Skeletal muscle cell (primary cell): ENCODE measurements at places on chromosomes 3 and 15.

DNA sequence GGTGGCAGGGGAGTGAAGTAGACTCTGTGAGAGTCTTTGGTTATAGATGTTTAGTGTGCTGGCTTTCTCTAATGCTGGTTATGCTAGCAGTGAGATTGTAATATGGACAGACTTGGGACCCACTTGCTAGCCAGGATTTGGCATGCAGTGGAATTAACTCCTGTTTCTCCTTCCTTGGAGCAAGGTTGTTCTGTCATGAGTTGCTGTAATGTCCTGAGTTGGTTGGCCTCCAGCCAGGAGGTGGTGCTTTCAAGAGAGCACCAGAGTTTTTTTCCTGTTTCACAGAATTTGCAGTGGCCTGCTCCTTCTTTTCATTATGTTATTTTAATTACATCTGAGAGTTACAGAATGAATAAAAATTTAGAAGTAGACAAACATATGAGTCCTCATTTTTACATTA lies 88.1 kb upstream of the PXYLP1 start:
- no peak for DNase-seq

GRCh38 chr15:67825881-67826716 lies 790 bp downstream of the SKOR1 start:
- DNase-seq, result no peak

DNA sequence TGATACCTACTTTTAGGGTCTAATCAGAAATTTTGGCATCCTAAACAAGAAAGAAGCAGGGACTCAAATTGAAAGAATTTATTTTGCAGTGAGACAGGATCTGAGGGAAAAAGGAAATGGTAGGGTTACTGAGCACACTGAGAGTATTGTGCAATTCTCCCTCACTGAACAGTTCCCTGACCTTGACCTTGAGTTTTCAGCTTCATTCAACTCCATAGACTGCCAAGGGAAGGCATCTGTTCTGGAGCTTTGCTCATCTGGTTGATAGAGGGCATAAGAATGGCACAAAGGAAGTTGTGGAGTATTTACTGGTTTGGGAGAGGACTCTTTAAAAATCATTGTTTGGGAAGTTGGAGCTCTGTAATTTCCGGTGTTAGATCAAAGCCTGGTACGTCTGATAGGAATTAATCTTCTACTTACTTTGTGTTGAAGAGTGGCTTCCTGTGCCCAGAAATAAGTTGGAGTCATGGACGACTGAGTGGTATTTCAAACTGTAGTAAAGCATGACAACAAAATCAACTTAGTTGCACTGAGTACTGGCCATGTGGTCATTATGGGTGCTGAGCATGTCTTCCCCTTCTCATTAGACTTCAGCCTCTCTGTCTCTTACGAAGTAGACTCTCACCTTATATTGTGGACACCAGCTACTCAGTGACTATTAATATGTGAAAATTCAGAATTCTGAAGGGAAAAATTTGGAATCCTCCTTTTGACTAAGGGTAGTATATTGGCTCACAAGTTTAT lies 40.8 kb downstream of the CLDN1 start:
- DNase-seq, result peak; percentile 53

DNA sequence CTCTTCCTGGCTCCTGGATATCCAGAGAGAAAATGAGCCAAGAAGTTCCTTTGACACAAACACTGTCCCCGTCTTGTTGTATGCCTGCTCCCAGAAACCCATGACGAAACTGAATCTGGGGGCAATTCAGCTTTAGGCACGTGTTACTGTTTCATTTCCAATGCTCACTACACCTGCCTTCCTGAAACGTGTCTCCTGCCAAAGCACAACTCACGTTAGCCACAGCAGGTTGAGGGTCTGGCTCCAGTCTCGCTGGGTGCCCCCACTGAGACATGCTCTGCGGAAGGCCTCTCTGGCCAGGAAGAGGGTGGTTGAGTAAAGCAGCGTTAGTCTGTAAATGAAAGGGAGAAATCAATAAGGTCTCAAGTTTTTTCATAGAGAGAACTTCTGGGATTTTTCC lies 6.7 kb downstream of the RFT1 start:
- DNase-seq, result no peak

DNA sequence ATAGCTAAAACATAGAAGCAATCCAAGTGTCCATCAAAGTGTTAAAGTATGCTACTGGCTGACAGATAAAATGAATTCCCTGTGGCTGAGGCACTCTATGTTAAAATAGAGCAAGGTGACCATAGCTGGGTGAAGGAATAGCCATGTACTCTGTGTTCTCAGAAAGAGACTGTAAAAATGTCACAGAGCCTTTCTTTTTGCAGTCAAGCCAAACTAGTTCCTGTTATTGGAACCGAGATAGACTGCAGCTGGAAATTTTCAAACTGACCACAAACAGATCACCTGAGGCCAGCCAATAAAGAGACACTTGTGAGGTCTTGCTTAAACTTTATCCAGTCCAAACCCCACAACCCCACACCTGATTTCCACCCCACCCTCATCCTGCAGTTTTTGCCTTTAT lies 422.8 kb upstream of the NAALADL2 start:
- no peak for DNase-seq

DNA sequence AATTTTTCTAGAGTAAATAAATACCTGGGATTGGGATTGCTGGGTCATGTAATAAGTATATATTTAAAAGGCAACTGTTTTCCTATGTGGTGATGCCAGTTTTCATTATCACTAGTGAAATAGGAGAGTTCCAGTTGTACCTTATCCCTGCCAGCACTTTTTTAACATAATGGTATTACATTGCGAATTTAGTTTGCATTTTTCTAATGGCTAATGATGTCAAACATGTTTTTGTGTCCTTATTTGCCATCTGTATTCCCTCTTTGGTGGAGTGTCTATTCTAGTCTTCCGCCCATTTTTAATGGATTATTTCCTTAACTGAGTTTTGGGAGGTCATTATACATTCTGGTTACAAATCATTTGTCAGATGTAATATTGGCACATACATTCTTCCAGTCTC lies 88.3 kb downstream of the GHSR start:
- no peak for DNase-seq

- DNase-seq, result no peak
Observed at GRCh38 chr3:119990888-119991287, 103.4 kb downstream of the GSK3B start.

DNA sequence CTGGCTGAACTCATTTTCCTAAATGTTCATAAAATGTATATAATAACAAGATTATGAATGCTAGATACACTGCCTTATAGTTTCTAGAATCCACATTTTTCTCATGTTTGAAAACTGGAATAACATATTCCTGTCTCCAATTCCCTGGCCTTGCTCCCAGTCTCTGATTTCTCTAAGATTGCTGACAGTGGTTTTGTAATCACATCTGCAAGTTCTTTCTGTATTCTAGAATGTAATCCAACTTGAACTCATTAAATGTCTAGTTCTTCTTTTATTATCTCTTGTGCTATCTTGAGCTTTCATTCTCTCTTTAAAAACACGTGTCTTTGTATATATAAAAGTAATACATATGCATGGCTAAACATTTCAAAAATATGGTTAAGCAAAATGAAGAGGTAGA lies 215.2 kb upstream of the ADAMTS9 start:
- DNase-seq, result no peak

GRCh38 chr15:92226020-92226612 lies 167.6 kb upstream of the ST8SIA2 start:
- DNase-seq, result no peak

- DNase-seq, result no peak
Observed at GRCh38 chr15:63200464-63201249, 11.3 kb downstream of the RAB8B start.

DNA sequence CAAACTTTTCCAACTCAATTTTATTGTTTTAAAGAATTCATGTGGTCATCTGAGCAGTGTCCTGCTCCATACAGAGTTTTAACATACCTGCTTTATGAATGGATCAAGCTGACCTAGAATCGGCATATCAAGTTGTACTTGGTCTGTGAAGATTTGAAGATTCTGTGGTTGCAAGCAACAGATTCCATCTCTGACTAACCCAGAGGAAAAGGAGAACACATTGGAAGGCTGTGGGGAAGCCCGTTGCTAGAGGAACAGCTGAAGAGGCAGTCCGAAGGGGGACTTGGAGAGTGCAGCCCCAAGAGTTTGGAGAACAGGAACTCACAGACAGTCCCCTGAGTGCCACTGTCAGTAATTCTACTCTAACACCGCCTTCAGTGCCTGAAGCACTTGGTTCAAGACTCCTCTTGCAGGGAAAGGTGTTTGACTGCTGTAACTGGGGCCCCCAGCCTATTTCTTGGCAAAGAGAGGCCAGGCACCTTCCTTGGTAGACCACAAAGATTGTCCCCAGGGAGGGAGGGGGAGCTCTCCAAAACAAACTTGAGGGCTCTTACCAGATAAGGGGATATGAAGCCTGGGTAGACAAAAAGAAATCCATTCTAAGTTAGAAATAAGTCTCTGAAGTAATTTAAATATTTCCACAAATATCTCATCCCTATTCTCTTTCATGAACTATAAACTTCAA lies 88.8 kb downstream of the LARS2 start:
- DNase-seq, result no peak

GRCh38 chr3:112653209-112653871 lies 12.4 kb upstream of the CCDC80 start:
- DNase-seq, result peak; percentile 98
